NCI-H1092 treated with DMSO at 0.1 percent for 48 hours (cell line): ENCODE measurements at places on chromosomes 7 and 10.
A peak's percentile ranks its signal among the peaks of the same experiment; 100 is the strongest.

DNA sequence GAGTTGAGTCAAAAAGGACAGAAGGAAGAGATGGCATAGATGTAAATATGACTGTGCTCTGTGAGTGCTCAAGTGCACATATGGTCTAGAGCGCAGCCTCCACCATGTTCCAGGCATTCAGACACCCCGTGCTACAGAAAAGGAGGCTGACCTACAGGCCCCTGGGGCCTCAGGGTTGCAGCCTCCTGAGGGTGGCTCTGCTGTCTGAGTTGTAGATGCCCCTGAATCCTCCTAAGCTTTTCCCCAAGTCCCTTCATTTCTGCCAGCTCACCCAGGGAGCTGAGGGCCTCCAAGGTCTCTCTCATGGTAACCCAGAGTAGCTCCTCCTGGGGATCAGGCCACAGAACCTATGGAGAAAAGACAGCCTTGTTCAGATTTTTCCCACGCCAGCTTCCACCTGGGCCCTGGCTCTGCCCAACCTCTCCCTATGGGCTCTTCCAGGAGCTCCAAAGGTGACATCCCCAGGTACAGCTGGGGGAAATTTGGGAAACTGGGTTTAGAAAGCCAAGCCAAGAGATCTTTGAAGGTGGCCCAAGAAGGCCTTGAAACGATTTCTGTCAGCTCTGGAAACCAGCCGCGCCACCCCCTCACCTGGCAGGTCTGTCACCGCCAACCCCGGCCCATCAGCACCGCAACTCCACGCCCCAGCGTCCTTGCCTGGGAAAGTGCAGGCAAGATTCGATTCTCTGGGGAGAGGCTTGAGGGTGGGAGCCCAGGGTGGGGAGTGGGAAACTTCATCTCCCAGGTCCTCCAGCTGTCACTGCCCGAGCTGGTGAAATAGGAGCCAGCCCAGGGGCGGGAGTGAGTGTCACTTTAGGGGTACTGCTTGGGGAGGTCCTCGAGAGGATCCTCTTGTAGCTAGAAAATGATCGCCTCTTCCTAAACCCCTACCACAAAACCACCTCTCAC is 2.4 kb downstream of the ZNF467 start:
- no peak for DNase-seq

DNA sequence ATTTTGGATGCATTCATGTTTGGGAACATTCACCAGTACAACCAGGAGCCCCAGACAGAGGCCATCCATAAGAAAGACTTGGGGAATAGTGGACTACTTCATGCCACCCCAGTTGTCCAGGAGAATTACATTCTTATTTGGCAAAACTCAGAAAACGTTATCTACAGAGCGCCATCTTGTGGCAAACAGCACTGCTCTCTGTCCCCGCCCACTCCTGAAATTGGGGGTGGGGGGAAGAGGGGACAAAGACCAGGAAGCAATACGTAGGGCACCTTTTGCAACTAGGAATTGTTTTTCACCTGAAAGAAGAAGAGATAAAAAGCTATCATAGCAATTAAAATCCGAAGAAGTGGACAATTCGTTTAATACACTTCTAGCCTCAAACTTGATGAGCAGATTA is 134.6 kb upstream of the MGMT start:
- DNase-seq = no peak

GRCh38 chr10:71316056-71316785 is 2.8 kb upstream of the SLC29A3 start:
- no peak for DNase-seq

- DNase-seq = no peak
Measured at GRCh38 chr10:46298477-46299285, 11.9 kb downstream of the ANTXRL start.

DNA sequence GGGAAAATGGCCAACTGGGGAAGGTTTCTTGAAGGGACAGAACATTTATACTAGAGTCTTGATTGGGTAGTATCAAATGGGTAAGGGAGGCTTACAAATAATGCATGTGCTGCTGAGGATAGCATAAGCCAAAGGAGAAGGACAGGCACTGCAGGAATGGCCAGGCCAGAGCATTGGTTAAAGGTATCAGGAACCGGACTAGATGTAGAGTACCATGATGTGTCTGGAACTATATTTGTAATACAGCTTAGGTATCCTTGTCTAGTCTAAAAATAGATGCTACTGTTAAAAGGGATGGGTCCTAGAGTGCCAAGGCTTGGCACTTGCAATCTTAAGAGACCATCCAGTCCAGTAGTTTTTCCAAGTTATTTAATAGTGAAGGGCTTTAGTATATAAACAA is 20.3 kb downstream of the TMEM243 start:
- DNase-seq = no peak

- no peak for DNase-seq
Measured at GRCh38 chr10:19731560-19731959, 84.7 kb upstream of the PLXDC2 start.

GRCh38 chr7:150428671-150429451 is 21.6 kb upstream of the GIMAP8 start:
- peak; percentile 40 for DNase-seq

- no peak for DNase-seq
Measured at GRCh38 chr7:113099284-113099919, 12.8 kb upstream of the GPR85 start.

- no peak for DNase-seq
Measured at GRCh38 chr10:93576888-93577287, 10.4 kb downstream of the FFAR4 start.
